ENCODE measurements at places on chromosomes 1 and 21. TPM values are rescaled to one million over a fixed set of nuclear protein-coding genes. Genes with fewer than 3 reads are reported as not detected.

Gene MIER1
- total RNA-seq, result 29.1 TPM

- peak overlapping the region; percentile 14 for H3K4me3 ChIP-seq
- H3K27me3 ChIP-seq, result peaks cover 4% of the 10 kb centered on the region
- no peak overlapping the region for H3K27ac ChIP-seq
- peaks cover 20% of the 10 kb centered on the region for H3K4me1 ChIP-seq
- DNase-seq, result no peak
Measured at GRCh38 chr1:42013881-42014470, 95.3 kb upstream of the HIVEP3 start.

Gene HCN3
- 1.5 TPM for total RNA-seq

DNA sequence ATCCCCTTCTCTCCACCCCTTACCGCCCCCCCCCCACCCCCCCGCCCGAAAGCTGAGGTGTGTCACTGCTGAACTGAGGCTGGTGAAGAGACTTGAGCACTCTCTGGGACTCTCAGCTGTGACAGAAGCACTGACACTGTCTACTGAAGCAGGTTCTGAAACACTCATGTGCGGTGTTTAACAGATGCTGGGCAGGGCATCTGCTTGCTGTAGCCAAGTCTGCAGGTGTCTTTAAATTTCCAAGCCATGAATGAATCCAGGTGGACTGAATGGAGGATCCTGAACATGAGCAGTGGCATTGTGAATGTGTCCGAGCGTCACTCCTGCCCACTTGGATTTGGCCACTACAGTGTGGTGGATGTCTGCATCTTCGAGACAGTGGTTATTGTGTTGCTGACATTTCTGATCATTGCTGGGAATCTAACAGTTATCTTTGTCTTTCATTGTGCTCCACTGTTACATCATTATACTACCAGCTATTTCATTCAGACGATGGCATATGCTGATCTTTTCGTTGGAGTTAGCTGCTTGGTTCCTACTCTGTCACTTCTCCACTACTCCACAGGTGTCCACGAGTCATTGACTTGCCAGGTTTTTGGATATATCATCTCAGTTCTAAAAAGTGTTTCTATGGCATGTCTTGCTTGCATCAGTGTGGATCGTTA, at the start of gene GPR52:
Gene GPR52 (plus strand): TSS at position 99 of the 665 bp plus-strand sequence. CDS start 148 bp downstream, at position 247.
- no peak for DNase-seq
- H3K27me3 ChIP-seq, result peaks cover 2% of the 10 kb centered on the region
- no peak within 1 kb of the TSS for H3K4me3 ChIP-seq

Gene SMCP
- not detected for total RNA-seq

- H3K27me3 ChIP-seq, result no peaks in the 10 kb centered on the region
- no peak overlapping the region for H3K4me3 ChIP-seq
- no peak for DNase-seq
- H3K27ac ChIP-seq, result no peak overlapping the region
- peaks cover 6% of the 10 kb centered on the region for H3K4me1 ChIP-seq
Measured at GRCh38 chr1:71908303-71908702, 374.0 kb downstream of the NEGR1 start.

Gene FAAH
- 0.20 TPM for total RNA-seq

Gene CLCA4
- not detected for total RNA-seq

DNA sequence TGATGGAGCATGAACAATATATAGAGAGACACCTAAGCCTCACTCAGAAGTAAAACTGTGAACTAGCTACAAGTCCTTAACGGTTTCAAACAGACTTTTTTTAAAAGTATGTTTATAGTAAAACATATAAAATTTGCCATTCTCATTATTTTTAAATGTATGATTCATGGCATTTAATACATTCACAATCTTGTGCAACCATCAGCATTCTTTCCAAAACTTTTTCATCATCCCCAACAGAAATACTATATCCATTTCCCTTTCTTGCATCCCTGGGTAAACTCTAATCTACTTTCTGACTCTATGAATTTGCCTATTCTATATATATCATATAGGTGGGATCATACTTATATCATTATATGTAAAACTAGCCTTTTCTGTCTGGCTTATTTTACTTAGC, 25.5 kb downstream of the EVI5 start:
- no peaks in the 10 kb centered on the region for H3K27me3 ChIP-seq
- H3K4me1 ChIP-seq, result peaks cover 35% of the 10 kb centered on the region
- H3K36me3 ChIP-seq, result peaks cover 16% of the 10 kb centered on the region

- H3K4me1 ChIP-seq, result peaks cover 46% of the 10 kb centered on the region
- peaks cover 2% of the 10 kb centered on the region for H3K27me3 ChIP-seq
- DNase-seq, result peak; percentile 50
- H3K4me3 ChIP-seq, result no peak overlapping the region
Measured at GRCh38 chr1:8031176-8031785, 5.2 kb upstream of the ERRFI1 start.

Gene SRRM1
- total RNA-seq, result 122 TPM

- H3K36me3 ChIP-seq, result no peaks in the 10 kb centered on the region
- DNase-seq, result no peak
- peaks cover 17% of the 10 kb centered on the region for H3K4me1 ChIP-seq
- no peak overlapping the region for H3K27ac ChIP-seq
- no peak overlapping the region for H3K4me3 ChIP-seq
- H3K27me3 ChIP-seq, result peaks cover 25% of the 10 kb centered on the region
Measured at GRCh38 chr1:111275780-111276433, 14.7 kb upstream of the CHIA start.

DNA sequence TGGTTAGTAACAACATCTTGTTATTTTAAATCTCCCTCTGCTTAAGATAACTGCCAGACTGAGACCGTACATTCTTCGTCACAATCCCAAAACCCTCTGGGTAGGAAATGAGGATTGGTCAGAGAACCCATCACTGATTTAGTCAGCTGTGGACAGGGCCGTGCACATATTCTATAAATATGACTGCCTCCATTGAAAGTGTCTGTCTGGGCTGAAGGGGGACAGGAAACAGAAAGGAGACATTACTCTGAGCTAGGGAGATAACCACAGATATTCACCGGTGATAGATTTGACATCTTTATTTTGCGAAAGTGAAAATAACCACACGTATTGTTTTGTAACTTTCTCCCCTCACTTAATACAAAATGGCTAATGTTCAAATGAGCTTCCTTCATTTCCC, 36.9 kb upstream of the ST6GALNAC5 start:
- no peak overlapping the region for H3K27ac ChIP-seq
- H3K4me3 ChIP-seq, result peak overlapping the region; percentile 71
- peaks cover 22% of the 10 kb centered on the region for H3K4me1 ChIP-seq
- no peaks in the 10 kb centered on the region for H3K27me3 ChIP-seq

DNA sequence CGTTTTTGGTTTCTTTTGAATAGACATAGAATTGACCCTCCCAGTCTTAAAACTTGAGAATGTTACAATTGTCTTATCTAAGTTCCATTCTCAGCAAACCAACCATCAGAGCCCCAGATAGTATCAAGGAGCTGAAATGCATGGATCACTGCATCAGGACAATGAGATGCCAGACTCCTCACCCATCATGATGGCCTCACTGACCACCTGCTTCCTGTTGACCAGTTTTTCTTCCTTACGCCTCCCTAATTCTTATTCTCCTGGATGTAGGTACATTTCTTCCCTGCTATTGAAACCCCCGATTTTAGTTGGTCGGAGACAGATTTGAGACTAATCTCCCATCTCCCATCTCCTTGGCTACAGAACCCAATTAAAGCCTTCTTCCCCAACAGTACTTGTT, 17.7 kb downstream of the MATN1 start:
- no peak overlapping the region for H3K4me3 ChIP-seq
- H3K4me1 ChIP-seq, result no peaks in the 10 kb centered on the region
- H3K36me3 ChIP-seq, result no peaks in the 10 kb centered on the region
- no peak for DNase-seq

DNA sequence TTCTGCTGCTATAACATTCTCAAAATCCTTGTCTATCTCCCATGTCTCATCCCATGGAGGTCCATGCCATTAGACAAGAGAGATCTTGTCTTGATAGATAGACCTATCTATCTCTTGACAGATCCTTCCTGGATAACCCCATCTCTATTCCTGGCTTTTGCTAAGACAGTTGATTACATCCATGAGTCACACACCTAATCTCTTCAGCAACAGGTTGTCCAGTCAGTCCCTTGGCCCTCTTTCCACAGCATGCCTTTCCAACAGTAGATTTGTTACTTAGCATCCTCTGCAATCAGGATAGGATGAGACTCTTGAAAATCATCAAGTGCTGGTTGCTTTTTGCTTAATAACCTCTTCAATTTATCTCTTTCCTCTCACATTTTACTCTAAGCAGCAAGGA, 46.6 kb downstream of the TRMT1L start:
- peaks cover 2% of the 10 kb centered on the region for H3K27me3 ChIP-seq
- peaks cover 32% of the 10 kb centered on the region for H3K36me3 ChIP-seq
- no peak overlapping the region for H3K27ac ChIP-seq

Gene ATP1A4
- total RNA-seq, result not detected

GRCh38 chr1:182817802-182818201, 21.3 kb upstream of the DHX9 start:
- peaks cover 2% of the 10 kb centered on the region for H3K27me3 ChIP-seq
- no peak for DNase-seq
- H3K36me3 ChIP-seq, result no peaks in the 10 kb centered on the region
- H3K4me1 ChIP-seq, result no peaks in the 10 kb centered on the region
- H3K27ac ChIP-seq, result no peak overlapping the region

Gene WNT3A
- not detected for total RNA-seq

GRCh38 chr1:28950449-28950848, 36.1 kb downstream of the EPB41 start:
- H3K36me3 ChIP-seq, result no peaks in the 10 kb centered on the region
- H3K4me3 ChIP-seq, result no peak overlapping the region
- peaks cover 2% of the 10 kb centered on the region for H3K4me1 ChIP-seq
- DNase-seq, result no peak
- no peak overlapping the region for H3K27ac ChIP-seq

DNA sequence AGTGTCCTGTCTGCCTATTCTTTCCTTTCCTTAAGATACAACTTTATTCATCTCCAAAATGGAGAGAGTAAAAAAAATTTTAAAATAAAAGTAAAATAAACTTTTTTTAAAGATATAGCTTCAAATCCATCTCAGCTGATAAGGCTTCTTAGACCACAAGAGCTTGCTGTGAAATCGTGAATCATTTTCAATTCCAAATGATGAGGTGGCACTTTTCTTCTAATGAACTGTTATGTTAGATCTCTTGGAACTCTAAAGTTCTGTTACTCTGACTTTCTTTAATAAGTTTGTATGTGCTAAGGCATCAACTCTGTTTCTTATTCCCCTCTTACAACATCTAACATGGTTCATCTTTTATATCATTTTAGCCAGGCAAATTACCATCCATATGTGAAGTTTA, 4.5 kb downstream of the SH3GLB1 start:
- H3K27me3 ChIP-seq, result no peaks in the 10 kb centered on the region
- H3K36me3 ChIP-seq, result peaks cover 18% of the 10 kb centered on the region
- peaks cover 45% of the 10 kb centered on the region for H3K4me1 ChIP-seq

Gene RNU1-1
- 3,681 TPM for total RNA-seq

- no peak for DNase-seq
- H3K27ac ChIP-seq, result peak overlapping the region; percentile 10
- 0 out of 2 replicates have a peak, but pooled peaks cover 3% of the 10 kb centered on the region for H3K27me3 ChIP-seq
- H3K36me3 ChIP-seq, result 0 out of 2 replicates have a peak, but pooled peaks cover 4% of the 10 kb centered on the region
- peaks cover 74% of the 10 kb centered on the region for H3K4me1 ChIP-seq
Measured at GRCh38 chr1:116850436-116850835, 59.3 kb upstream of the PTGFRN start.

GRCh38 chr1:156876281-156876680, 15.6 kb downstream of the NTRK1 start:
- H3K4me3 ChIP-seq, result no peak overlapping the region
- H3K4me1 ChIP-seq, result 0 out of 2 replicates have a peak, but pooled peaks cover 5% of the 10 kb centered on the region
- no peak overlapping the region for H3K27ac ChIP-seq
- no peak for DNase-seq
- H3K36me3 ChIP-seq, result no peaks in the 10 kb centered on the region

DNA sequence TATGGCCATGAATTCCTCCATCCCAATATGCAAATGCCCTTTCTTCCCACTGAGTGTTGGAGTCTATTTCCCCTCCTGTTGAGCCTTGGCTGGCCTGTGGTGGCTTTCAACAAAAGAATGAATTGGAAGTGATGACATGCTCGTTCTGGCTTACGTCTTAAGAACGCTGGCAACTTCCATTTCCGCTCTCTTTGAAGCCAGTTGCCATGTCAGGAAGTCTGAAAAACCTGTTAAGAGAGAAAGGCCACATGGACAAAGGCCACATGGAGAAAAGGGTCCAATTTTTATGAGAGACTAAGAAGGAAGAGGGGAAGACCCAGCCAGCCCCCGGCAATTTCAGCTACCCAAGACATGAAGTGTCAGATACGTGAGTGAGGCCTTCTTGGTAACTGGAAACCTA, 45.6 kb upstream of the GADD45A start:
- peaks cover 2% of the 10 kb centered on the region for H3K27me3 ChIP-seq
- no peak for DNase-seq
- H3K36me3 ChIP-seq, result no peaks in the 10 kb centered on the region
- no peak overlapping the region for H3K4me3 ChIP-seq

Gene RAP1GAP
- total RNA-seq, result 0.12 TPM

DNA sequence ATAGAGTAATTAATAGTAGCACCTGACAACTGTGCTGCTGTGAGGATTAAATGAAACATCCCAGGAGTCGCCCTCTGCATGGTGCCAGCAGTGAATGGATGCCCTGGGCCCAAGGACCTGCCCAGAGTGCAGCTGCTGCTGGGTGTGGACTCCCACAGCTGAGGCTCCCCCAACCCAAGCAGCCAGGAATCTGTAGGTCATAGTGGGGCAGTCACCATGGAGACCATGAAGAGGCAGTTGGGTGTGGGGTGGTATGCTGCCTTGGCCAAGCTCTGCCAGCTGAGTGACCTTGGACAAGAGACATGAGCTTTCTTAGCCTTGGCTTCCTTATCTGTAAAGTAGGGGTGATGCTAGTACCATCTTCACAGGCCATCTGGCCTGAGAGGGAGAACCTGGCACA, 9.4 kb downstream of the OLIG2 start:
- H3K27me3 ChIP-seq, result peaks cover 39% of the 10 kb centered on the region
- no peaks in the 10 kb centered on the region for H3K36me3 ChIP-seq
- H3K4me1 ChIP-seq, result peaks cover 18% of the 10 kb centered on the region
- no peak for DNase-seq

Gene CBS
- total RNA-seq, result 42.9 TPM

DNA sequence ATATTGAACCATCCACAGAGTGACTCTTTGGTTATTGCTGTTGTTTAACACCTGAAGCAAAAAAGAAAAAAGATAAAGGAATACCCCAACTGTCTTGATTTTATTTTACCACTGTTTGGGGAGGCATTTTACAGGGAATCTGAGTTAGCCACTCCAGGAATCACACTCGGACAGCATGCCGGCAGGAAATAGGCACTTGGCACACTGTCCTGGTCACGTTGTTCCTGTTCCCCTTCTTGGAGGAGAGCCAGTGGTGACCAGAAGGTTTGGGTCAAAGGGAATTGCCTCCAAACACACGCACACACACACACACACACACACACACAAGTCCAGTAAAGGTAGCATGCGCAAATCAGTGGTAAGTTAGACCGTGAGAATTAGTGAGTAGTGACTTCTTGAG, 13.8 kb downstream of the RGS4 start:
- no peak for DNase-seq
- no peak overlapping the region for H3K27ac ChIP-seq
- H3K27me3 ChIP-seq, result no peaks in the 10 kb centered on the region
- H3K4me1 ChIP-seq, result peaks cover 54% of the 10 kb centered on the region
- H3K4me3 ChIP-seq, result no peak overlapping the region

DNA sequence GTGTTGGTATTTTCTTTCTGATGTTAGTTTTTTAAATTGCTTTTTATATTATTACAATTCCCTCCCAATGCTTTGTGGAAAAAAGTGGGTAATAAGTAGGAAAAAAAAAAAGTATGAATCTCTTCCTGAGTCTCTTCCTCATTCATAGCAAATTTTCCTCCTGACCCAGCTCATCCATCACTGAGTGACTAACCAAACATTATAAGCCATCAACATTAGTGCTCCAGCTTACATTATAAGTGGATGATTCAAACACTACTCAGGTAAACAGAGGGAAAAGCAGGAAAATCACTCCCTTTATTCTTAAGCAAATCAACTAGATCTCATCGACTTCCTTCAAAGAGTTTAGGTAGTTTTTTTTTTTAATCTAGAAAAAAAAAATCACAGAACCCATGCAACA, 15.4 kb upstream of the SAMD13 start:
- H3K27me3 ChIP-seq, result peaks cover 2% of the 10 kb centered on the region
- H3K27ac ChIP-seq, result no peak overlapping the region
- peaks cover 29% of the 10 kb centered on the region for H3K4me1 ChIP-seq
- DNase-seq, result no peak
- no peak overlapping the region for H3K4me3 ChIP-seq
